Hematopoietic multipotent progenitor cell (in vitro differentiated cells): ENCODE measurements at places on chromosomes 2 and 18. TPM values are rescaled to one million over a fixed set of nuclear protein-coding genes. Genes with fewer than 3 reads are reported as not detected.

Gene SERTAD2
- 21.3 TPM for total RNA-seq

Gene CRACDL
- total RNA-seq, result 1.6 TPM

Gene C2orf15
- total RNA-seq, result 1.6 TPM

Gene ZNF396
- 0.81 TPM for total RNA-seq

Gene REG1B
- under 0.01 TPM for total RNA-seq

Gene CYP20A1
- 12.7 TPM for total RNA-seq

- no peak for DNase-seq
These were observed 223.7 kb downstream of the DSEL start for GRCh38 chr18:67292814-67293213.

- DNase-seq, result no peak
These were observed 66.0 kb upstream of the PMAIP1 start for GRCh38 chr18:59833785-59834184.

- DNase-seq, result no peak
These were observed 13.9 kb upstream of the TANK start for GRCh38 chr2:161146209-161146775.

DNA sequence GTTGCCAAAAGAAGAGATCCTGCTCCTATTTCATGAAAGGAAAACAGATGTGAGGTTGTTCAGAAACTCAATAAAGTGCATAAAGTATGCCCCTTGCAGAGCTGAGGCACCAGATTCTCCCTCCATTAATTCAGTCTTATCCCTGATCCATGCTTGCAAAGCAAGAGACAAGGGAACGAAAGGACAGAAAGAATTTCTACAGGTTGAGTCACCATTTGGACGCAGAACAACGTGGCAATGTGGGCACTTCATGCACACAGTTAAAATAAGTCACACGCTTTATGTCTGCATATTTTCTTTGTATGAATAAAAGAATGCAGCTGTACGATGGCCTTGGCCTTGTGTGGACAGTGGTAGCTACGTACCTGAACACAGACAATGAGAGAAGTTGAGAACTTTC, 321.7 kb upstream of the REV1 start:
- no peak for DNase-seq

GRCh38 chr2:19674051-19675002, 227.5 kb downstream of the TTC32 start:
- no peak for DNase-seq

DNA sequence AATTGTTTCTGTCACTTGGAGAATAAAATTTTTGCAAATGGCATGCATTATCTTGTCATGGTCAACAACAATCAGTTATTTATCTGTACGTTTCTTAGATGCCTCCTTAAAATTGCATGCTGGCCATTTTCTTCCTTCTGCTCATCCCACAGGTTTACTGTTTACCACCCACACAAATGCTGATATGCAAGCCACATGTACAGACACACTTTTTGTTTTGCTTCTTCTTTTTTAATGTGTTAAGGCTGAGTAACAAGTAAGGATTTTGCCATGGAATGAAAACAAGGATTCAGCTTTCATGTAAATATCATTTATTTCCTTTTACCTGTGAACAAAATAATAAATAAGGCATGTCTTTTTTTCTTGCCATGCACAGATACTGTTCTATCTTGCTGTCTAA, 1077.1 kb upstream of the ZEB2 start:
- no peak for DNase-seq
